ENCODE measurements at places on chromosomes 12 and 14.

- DNase-seq: no peak
- no peaks in the 10 kb centered on the region for H3K4me1 ChIP-seq
- no peaks in the 10 kb centered on the region for H3K36me3 ChIP-seq
- H3K27ac ChIP-seq: no peak overlapping the region
- peaks cover 2% of the 10 kb centered on the region for H3K27me3 ChIP-seq
Measured at GRCh38 chr12:115201966-115202365, 518.0 kb upstream of the TBX3 start.

- no peak overlapping the region for H3K27ac ChIP-seq
- DNase-seq: no peak
- no peaks in the 10 kb centered on the region for H3K27me3 ChIP-seq
- H3K36me3 ChIP-seq: no peaks in the 10 kb centered on the region
Measured at GRCh38 chr12:118855858-118856257, 125.5 kb upstream of the SRRM4 start.

DNA sequence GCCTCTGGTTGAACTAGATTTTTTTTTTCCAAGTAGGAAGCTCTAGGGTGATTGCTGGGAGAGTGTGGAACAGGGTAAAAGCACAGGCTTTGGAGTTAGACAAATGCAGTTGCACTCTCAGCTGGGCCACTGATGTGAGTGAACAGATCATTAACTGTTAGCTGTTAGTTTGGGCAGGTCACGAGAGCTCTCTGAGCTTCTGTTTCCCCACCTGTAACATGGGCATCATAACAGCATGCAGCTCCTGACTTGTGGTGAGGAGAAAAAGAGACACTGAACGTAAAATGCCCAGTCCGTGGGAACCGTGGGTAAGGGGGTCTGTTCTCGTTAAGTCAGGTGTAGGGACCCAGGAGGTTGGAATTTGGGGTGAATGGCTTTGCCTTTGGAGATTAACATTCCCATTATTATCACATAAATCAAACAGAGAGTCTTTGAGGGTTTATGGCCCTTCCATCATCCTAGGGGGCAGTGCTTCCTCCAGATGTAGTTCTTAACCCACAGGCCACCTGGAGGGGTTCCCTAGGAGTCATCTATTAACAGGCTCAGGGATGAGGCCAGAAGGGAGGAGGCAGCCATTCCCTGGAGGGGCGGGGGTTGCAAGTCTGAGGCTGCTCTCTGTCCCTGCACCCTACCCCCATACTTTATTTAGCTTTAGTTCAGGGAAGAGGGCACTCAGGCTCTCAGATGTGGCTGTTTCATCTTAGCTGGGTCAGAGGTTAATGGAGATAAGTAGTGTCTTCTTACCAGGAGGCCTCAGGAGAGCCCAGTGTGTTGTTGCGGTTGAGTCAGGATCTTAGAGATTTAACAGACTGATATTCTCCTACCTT lies 135.2 kb downstream of the DACT1 start:
- peaks cover 2% of the 10 kb centered on the region for H3K27me3 ChIP-seq
- no peaks in the 10 kb centered on the region for H3K4me1 ChIP-seq
- no peaks in the 10 kb centered on the region for H3K36me3 ChIP-seq
- H3K27ac ChIP-seq: no peak overlapping the region

- H3K27me3 ChIP-seq: no peaks in the 10 kb centered on the region
- H3K4me1 ChIP-seq: no peaks in the 10 kb centered on the region
- H3K36me3 ChIP-seq: no peaks in the 10 kb centered on the region
Measured at GRCh38 chr14:22313172-22313801, 275.7 kb downstream of the DAD1 start.

- no peak overlapping the region for H3K4me3 ChIP-seq
- no peaks in the 10 kb centered on the region for H3K27me3 ChIP-seq
- no peak overlapping the region for H3K27ac ChIP-seq
- DNase-seq: no peak
- no peaks in the 10 kb centered on the region for H3K4me1 ChIP-seq
Measured at GRCh38 chr14:79596551-79596950, 614.8 kb downstream of the DIO2 start.
